Upper lobe of left lung (tissue), 6 donors: ENCODE measurements at places on chromosomes 3 and 15.

- H3K27me3 ChIP-seq: no peaks in the 10 kb centered on the region
- no peak overlapping the region for H3K4me3 ChIP-seq
- H3K36me3 ChIP-seq: no peaks in the 10 kb centered on the region
- no peak overlapping the region for H3K27ac ChIP-seq
- no peaks in the 10 kb centered on the region for H3K4me1 ChIP-seq
Measured at GRCh38 chr3:24088782-24089181, 143.7 kb downstream of the NR1D2 start.

DNA sequence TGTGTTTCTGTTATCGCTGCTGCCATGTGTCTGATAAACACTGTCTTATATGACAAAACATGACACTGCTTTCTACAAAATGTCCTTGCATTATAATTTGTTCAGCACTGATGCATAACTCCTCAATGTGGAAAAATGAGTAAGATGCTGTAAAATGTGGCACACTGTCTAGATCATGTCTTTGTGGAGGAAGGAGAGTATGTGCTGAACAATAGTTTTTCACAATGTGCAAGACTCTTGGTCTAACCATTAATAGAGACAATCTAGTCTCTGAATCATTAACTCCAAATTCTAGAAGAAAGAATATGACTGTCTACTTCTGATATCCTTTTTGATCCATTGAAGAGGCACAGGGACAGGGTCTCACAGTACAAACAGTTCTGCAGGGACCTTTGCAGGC is 127.9 kb upstream of the RARB start:
- no peaks in the 10 kb centered on the region for H3K4me1 ChIP-seq
- no peaks in the 10 kb centered on the region for H3K27me3 ChIP-seq
- no peak overlapping the region for H3K27ac ChIP-seq
- no peaks in the 10 kb centered on the region for H3K36me3 ChIP-seq
- DNase-seq: no peak
- H3K4me3 ChIP-seq: no peak overlapping the region

GRCh38 chr15:59456114-59456513 is 18.1 kb downstream of the FAM81A start:
- no peak overlapping the region for H3K27ac ChIP-seq
- H3K4me3 ChIP-seq: no peak overlapping the region
- H3K4me1 ChIP-seq: peaks cover 8% of the 10 kb centered on the region

GRCh38 chr15:58380280-58380945 is 51.4 kb upstream of the LIPC start:
- no peak overlapping the region for H3K27ac ChIP-seq
- H3K27me3 ChIP-seq: no peaks in the 10 kb centered on the region
- no peak overlapping the region for H3K4me3 ChIP-seq
- H3K4me1 ChIP-seq: no peaks in the 10 kb centered on the region
- no peaks in the 10 kb centered on the region for H3K36me3 ChIP-seq

- H3K4me3 ChIP-seq: no peak overlapping the region
- H3K27me3 ChIP-seq: no peaks in the 10 kb centered on the region
- no peak for DNase-seq
- H3K36me3 ChIP-seq: no peaks in the 10 kb centered on the region
- H3K27ac ChIP-seq: no peak overlapping the region
Measured at GRCh38 chr3:56107157-56107556, 361.1 kb downstream of the ERC2 start.
